Neural progenitor cell (in vitro differentiated cells): ENCODE measurements at places on chromosomes 6 and 20. TPM values are rescaled to one million over a fixed set of nuclear protein-coding genes. Genes with fewer than 3 reads are reported as not detected.
A peak's percentile ranks its signal among the peaks of the same experiment; 100 is the strongest.

- no peak for DNase-seq
Measured at GRCh38 chr6:95410168-95410567, 167.2 kb upstream of the MANEA start.

DNA sequence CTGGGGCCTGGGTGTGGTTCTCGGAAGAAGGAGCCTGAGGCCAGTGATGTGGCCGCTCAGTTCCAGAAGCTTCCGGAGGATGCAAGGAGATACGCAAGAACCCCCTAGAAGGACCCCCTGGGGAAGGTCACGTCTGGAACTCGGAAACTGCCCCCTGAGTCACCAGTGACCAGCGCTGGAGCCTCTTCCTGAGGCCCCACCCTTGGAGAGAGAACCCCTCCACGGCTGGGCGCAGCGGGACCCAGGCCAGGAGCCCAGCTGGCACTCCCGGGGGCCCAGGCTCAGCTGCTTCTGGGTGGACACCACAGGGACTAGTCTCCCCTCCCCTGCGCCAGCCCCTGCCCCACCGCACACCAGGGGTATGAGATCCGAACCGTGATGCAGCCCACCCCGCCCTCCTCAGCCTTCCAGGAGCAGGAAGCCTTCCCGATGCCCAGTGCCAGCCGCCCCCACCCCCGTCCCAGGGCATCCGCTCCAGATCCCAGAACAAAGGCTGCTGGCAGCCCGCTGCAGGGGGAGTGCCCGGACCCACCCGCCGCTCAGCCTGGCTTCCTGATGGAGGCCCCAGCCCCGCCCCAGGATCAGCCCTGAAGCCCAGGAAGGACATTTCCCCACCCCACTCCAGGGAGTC is 7.5 kb downstream of the LAMA5 start:
- no peak for DNase-seq

DNA sequence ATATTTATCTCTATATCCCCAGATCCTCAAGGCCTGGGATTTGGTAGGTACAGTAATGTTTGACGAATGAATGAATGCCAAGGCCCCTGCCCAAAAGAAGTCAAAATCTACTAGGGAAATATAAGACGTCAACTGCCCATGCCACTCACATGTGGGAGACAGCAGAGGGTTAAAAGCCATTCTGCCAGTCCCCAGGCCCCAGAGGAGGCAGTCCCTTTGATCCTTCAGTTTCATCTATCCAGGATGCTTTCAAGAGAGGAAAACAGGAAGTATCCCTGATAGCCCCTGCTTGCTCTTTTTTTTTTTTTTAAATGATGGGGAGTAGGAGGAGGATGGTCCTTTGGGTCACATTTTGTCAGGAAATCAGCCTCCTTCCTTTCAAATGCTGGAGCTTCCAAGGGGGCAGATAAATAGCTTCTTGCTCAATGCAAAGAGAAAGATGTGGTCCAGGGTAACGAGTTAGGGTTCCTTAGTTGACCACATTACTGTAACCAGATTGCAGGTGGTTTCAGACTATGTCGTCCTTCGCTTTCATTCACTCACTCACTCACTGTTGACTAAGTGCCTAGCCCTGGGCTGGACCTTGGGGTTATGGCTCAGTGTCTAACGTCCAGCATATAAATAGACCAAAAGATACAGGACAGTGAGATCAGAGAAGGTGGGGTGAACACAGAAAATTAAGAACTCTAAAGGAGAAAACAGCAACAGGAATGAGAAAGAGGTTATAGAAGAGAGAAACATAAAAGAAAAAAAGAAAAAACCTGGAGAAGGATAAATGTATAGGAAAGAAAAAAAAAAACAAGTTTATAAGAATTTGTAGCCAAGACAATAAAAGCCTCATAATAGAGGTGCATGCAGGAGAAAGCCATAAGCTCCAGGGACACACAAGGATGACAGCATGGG is 64.6 kb upstream of the PIM1 start:
- no peak for DNase-seq

GRCh38 chr20:58056021-58056591 is 172.3 kb downstream of the ANKRD60 start:
- DNase-seq: no peak

DNA sequence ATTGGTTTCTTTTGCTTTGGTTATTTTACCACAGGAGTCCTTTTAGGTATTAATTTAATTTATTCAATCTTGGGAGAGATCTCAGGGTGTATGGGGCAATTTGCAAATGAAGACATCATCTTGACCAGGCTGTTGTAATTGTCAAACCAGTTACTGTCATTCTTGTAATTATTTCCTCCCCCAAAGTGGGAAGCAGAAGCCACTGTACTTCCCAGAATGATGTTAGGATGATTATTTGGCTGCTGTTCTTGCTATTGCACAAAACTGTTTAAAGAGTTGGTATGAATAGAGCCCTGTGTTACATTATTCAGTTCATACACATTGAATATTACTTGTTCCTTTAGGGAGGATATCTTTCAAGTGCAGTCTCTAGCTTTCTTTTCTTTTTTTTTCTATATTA is 1.7 kb downstream of the TAAR6 start:
- no peak for DNase-seq

DNA sequence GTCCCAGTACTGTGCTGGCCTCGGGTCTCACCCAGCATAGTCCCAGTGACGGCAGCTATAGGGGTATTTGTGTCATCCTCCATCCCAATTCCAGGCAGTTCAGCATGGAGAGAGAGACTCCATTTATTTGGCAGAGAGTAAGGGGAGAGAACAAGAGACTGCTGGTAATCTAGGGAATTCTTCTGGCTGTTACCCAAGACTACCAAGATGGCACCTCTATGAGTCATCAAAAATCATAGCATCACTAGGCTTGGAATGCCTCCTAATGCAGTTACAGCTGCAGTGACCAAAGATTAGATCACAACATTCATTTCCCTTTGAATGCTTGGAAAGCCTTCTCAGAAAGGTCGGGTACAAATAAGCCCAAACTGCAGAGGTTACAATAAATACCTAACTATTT is 660.4 kb upstream of the FLRT3 start:
- no peak for DNase-seq

- DNase-seq: peak; percentile 17
Measured at GRCh38 chr6:149045404-149045803, 272.1 kb upstream of the TAB2 start.

- DNase-seq: no peak
Measured at GRCh38 chr6:137816133-137816579, 50.9 kb upstream of the TNFAIP3 start.

- DNase-seq: no peak
Measured at GRCh38 chr6:11969092-11969491, 43.0 kb upstream of the HIVEP1 start.

GRCh38 chr6:49556429-49556837 is 6.0 kb downstream of the C6orf141 start:
- no peak for DNase-seq

DNA sequence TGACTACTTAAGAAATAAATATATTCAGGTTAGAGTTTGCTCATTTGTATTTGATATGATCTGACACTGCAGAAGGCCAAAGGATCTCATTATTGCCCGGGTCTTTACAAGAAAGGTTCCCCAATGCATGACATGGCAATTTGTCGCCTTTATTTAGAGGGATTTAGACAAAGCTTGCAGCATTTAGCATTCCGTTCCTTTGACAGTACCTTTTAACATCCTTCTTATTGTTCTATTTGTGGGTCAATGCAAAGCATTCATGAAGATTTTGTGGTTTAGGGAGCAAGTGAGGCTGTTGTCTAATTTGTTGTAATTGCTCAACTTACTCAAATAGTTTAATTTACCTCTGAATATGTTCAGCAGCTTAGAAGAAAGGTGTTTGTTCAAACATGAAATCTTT is 230.8 kb upstream of the FLRT3 start:
- DNase-seq: peak; percentile 85

- DNase-seq: no peak
Measured at GRCh38 chr6:10138917-10139316, 276.0 kb downstream of the TFAP2A start.

DNA sequence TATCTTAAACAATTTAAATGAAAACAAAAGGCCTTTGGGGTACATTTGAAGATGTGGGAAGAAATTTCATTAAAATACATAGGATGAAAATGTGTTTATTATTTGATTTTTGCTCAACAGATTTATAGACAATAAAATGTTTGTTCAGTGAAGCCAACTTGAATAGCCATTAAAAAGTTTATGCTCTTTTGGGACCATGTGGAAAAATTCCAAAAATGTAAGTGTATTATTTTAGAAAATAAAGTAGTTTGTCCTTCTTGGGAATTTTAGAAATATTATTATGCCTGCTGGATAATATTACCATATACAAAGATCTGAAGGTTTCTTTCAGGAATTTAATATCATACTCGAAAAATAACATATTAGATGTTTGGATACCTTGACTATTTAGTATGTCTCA is 131.3 kb downstream of the EPM2A start:
- DNase-seq: no peak

DNA sequence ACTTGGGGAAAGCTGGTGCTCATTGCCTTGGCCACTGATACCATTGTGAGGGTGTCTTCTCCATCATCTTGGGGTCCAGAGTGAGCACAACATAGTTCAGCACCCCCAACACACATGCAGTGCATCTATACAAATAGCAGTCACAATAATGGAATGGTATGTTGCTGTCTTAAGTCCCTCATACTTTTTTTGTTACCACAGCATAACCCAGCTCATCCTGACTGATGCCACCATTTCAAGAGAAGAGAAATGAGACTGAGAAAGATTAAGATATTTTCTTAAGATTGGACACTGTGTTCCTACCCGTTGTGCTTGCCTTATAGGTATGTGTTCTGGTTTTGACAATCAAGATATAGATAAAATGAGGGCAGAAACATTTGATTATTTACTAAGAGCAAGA is 15.6 kb downstream of the CST4 start:
- DNase-seq: no peak

DNA sequence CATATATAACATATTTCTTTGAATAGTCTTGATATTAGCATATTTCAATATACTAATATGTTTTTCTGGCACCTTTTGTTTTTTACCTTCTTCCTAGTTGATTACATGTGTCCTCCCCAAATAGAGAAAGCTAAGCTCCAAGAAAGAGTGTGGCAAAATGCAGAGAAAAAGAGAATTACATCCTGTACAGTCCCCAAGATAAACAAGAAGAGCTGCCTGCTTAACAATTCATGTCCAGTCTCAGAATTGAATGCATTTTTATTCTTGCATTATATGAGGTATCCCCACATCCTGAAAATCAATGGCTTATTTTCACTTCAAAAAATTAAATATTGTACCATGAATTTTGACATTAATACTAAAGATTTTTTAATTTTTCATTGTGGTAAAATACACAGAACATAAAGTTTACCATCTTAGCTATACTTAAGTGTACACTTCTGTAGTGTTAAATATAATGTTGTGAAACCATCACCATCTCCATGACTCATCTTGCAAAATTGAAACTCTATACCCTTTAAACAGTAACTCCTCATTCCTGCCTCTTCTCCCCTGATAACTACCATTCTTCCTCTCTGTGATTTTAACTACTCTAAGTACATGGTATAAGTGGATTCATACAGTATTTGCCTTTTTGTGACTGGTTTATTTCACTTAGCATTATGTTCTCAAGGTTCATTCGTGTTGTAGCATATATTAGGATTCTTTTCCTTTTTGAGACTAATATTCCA is 490.3 kb downstream of the COL12A1 start:
- DNase-seq: no peak

- DNase-seq: no peak
Measured at GRCh38 chr6:125432963-125433362, 131.2 kb upstream of the HDDC2 start.

- DNase-seq: no peak
Measured at GRCh38 chr6:133166766-133167165, 74.4 kb upstream of the EYA4 start.

DNA sequence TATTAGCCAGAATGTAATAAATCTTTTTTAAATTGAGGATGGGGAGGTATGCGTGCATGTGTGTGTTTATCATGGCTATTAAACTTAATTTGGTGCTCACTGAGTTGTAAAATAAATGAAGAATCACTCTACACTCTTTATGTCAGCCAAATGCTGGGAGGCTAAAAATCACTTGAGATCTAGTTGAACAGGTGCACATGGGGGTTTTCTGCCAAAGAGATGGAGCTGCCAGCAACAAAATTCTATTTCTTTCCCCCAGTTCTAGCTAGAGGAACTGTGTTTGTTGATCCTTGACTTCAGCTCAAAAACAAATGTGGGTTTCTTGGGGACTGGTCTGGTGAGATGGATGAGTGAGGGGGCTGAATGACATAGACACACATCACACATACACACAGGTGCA is 183.3 kb upstream of the BTBD3 start:
- DNase-seq: no peak

DNA sequence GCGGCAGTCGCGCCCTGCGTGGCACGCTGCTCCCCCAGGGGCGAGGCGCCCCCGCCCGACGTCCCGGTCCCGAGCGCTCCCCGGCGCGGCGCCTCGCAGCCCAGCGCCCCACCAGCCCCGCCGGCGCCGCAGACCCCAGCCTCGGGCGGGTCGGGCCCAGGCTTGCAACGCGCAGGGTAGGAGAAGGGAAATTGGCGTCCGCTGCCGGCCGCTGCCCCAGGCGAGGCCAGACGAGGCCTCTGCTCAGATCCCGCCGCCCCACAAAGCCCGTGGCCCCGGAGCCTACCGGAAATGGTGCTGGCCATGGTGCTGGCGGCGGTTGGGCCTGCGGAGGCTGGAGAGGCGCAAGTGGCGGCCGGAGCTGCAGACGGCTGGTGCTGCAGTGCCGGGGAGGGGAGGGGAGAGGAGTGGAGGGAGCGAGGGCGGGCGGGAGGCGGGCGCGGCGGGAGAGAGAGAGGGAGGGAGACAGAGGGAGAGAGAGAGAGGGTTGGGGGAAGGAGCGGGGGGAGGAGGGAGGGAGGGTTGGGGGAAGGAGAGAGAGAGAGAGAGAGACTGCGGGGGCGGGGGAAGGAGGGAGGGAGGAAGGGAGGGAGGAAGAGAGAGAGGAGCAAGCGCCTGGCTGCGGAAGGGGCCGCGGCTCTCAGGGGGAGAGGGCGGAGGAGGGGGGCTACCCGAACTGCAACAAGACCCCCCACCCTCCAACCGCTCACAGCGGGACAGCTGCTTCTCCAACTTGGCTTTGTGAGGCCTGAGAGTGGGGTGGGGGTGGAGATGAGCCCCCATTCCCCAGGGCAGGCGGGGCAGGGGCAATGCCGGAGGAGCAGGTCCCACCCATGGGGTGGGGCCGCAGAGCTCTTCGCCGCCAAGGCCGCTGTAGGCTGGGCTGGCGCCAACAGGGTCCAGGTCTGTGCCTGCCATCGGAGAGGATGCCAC is at the start of gene STMN3:
TSS of gene STMN3 (minus strand) at position 384 of the 933 bp plus-strand sequence. CDS start at position 305, 79 bp downstream.
- peak; percentile 98 for DNase-seq

GRCh38 chr6:126955621-126956020 is 162.8 kb upstream of the RSPO3 start:
- DNase-seq: no peak

GRCh38 chr20:62020935-62021701 is 44.6 kb downstream of the TAF4 start:
- DNase-seq: peak; percentile 28

GRCh38 chr6:33746036-33746600 is 587 bp downstream of the IP6K3 start:
- DNase-seq: peak; percentile 57

Gene CDSN
- total RNA-seq: not detected in 2 replicates

Gene ADGRF1
- total RNA-seq: not detected in 2 replicates

Gene TRIM10
- not detected in 2 replicates for total RNA-seq

Gene CABLES2
- 8.1 and 13.8 TPM in 2 replicates for total RNA-seq

Gene BMP6
- total RNA-seq: 0.37 and 0.41 TPM in 2 replicates
